ENCODE measurements at places on chromosomes 3 and 15.
A peak's percentile ranks its signal among the peaks of the same experiment; 100 is the strongest.

GRCh38 chr3:113952921-113953320 lies 5.1 kb downstream of the ZDHHC23 start:
- no peak for DNase-seq

DNA sequence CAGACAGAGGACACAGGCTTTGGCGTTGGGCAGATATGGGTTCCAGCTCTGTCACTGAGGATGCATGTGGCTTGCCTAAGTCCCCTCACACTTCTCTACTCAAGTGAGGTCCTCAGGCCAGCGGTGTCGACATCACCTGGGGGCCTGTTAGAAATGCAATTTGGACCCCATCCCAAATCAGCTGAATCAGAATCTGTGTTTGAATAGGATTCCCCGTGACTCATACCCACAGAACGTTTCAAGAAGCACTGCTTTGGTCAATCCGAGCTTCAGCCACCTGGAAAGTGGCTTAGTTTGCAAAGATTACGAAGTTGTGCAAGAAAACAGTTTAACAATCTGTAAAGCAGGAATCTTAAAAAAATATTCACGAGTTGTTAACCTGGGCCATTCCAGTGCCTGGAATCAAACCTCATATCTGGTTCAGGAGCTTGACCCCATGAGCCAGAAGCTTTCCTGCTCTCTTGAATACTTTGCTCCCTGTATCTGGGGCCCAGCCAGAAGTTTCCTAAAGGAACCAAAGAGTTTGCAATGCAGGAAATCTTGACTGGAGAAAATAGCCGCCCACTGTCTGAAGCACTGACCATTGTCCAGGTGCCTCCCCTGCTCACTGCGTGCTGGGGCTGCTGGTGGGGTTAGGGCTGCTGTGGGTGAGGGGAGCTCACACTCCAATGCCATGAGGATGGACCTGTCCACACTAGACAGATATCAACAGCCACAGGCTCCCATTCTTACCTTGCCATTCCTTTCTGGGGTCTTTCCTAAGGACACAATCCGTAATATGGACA lies 208.5 kb upstream of the LINGO1 start:
- no peak for DNase-seq

DNA sequence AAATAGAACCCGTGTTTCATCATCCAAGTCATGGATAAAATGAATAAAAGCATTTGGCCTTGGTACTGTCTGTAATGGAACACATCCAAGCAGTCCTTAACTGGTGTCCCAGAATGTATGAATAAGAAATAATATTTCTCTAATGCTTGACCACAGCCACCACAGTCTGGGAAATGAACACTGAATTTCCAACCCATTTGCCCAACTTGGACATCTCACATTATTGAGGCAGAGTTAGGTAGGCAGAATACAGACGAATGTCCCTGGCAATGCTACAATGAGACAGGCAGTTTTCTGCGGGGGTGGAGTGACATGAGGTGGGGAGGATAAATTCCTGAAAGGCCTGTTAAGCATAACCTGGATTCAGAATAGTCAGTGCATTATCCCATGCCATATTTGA lies 245.7 kb downstream of the ZIC1 start:
- no peak for DNase-seq

- no peak for DNase-seq
Measured at GRCh38 chr15:76916369-76916768, 11.2 kb upstream of the SCAPER start.

DNA sequence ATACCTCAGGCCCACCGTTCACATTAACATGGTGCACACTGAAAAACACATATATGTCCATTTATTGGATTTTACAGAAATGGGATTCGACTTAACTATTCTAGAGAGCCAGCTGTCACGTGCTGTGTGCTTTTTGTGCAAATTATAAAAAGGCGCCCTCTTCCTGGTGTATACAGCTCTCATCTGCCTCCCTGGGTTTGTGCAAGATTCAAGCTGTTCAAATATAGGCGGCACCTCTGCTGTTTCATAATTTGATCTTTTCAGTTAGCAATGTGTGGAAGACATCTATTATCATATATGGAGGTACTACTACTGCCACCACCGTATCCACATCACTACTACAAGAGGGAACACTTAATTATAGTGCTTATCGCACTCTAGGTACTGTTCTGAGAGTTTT lies 187.6 kb downstream of the EBLN2 start:
- DNase-seq = no peak

- no peak for DNase-seq
Measured at GRCh38 chr3:184186184-184186901, at the start of gene ABCF3. Gene ABCF3, plus strand, starts transcription at chr3:184186199. Its CDS starts 9 bp downstream, at chr3:184186208.

DNA sequence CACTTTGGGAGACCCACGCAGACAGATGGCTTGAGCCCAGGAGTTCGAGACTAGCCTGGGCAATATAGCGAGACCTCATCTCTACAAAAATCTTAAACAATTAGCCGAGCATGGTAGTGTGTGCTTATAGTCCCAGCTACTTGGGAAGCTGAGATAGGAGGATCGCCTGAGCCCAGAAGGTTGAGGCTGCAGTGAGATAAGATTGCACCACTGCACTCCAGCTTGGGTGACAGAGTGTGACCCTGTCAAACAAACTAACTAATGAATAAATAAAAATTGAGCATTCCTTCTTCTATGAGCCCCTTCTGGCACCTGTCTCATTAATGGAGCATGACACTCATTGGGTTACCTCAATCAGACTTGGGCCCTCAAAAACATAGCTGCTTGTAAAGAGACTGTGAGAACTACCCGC lies 7.5 kb downstream of the ZDHHC3 start:
- no peak for DNase-seq

DNA sequence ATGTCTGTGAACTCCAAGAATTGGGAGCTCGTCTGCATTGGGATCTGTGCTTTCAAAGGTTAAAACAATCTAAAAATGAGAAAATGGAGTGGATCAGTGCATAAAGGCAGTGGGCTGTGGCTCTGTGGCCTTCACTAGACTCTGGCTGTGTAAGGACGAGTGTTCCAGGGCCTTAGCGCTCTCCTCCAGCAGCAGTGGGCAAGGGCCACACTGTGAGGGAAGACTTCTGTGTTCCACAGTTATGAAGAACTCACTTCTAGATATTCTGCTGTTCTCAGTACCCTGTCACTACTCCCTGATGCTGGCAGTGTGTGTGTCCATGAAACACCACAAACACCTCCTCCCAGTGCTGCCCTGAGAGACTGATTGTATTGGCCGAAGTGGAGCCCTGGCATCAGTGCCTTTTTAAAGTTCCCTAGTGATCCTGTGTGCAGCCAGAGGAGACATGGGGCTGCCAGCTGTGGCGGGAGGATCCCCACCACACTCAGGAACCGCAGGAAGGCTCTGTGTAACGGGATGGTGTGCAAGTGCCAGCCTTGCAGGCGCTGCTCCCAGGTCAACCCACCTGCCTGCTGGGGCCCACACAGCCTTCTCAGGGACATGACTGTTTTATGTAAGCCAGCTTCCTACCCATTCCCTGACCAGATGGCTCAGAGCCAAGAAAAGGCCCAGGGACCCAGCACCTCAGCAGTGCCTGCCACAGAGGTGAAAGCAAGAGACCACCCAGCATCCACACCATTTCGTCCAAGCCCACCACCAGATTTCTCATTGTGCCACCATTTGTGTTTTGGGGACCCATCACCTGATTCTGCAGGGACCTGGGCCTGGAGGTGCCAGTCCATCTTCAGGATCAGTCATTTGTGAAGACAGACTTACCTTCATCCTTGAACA lies 40.4 kb downstream of the ABTB1 start:
- no peak for DNase-seq

DNA sequence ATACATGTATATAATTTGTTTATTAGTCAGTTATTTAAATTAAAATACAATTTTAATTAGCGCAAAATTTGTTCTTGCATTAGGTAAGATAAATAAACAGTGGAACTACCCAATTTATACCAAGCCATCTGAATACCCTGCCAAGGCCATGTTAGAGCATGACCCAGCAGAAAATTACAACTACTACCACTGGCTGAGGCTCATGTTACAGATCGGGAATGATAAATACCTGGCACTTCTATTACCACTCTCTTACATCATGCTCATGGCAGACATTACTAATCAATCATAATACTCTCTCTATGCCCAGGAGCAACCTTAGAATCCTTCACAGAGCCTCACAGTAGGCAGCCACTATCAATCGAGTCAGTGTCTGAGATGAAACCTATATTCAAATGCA lies 21.2 kb upstream of the LMOD3 start:
- no peak for DNase-seq

DNA sequence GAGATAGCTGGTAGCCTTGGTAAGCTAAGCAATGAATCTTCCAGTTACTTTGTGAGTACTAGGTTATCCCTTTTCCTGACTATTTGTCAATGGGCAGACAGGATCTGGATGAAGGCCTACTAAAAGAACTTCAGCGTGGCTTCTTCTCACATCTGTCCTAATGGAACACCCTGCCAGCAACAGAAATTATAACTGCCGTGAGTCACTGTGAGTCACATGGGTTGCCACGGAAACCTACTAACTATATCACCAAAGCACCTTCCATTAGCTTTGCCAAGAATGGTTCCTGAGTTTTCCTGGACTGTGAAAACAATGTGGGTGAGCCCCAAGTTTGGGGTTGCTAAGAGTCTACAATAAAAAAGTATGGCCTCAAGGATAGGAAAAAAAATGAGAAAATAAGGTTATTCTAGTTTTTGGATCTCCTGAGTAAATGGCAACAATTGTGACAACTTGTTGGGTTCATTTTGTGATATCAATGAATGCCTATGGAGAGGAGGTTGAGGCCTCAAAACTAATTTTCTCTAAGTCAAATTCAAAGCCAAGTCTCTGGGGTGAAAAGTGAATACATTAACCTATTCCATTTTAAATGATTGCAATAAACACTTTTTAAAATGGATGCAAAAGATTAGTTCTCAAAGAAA lies 195.1 kb upstream of the ICE2 start:
- DNase-seq = peak; percentile 11

- no peak for DNase-seq
Measured at GRCh38 chr3:12832350-12833221, 8.8 kb downstream of the RPL32 start.

GRCh38 chr15:32029862-32030781 lies at the start of gene CHRNA7:
Gene CHRNA7, plus strand, starts transcription at chr15:32030515. Its CDS starts 80 bp downstream, at chr15:32030595.
- no peak for DNase-seq

DNA sequence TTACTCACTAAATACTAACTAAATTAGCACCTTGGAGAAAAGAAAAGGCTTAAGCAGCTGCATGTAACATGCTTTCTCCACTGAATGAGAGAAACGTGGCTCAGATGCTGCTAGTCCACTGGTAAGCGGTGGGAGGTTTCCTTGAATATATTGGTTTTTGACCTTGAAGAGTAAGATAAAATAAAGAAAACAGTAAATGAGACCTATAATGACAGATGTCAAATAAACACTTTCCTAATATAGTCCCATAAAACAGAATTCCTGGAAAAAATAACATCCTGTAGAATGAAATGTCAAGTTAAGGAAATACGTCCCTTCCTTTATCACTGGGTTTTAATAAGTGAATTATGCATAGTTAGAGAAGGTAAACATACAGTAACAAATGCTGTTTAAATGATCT lies 215.0 kb downstream of the DPH6 start:
- DNase-seq = no peak

GRCh38 chr3:124780761-124781475 lies 50.7 kb downstream of the UMPS start:
- no peak for DNase-seq

GRCh38 chr3:185943760-185944106 lies 5.9 kb upstream of the TRA2B start:
- DNase-seq = no peak

DNA sequence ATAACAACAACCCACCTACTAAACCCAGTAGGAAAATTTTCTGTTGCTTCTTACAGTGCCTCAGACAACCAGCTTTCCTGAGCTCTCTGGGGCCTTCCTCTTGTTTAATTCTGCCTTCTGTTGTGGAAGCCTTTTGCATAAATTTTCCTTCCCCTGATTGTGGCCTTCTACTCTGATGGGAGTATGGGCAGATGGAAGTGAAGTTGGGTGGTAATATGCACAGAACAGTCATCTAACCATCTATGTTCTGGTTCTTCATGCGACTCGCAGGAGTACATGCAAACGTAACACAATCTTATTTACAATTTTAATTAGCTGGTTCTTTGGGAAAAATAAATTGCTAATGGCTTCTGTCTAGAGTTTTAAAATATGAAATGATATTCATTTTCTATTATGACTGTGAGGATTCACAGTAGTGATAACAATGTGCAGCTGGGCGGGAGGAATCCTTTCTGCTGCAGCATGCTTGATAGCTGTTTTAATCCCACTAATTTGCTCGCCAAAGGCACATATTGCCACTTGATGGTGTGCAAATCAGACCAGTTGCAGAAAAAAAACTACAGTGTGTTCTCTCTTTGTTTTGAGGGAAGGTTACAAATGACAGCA lies 311.5 kb upstream of the ROPN1 start:
- no peak for DNase-seq

DNA sequence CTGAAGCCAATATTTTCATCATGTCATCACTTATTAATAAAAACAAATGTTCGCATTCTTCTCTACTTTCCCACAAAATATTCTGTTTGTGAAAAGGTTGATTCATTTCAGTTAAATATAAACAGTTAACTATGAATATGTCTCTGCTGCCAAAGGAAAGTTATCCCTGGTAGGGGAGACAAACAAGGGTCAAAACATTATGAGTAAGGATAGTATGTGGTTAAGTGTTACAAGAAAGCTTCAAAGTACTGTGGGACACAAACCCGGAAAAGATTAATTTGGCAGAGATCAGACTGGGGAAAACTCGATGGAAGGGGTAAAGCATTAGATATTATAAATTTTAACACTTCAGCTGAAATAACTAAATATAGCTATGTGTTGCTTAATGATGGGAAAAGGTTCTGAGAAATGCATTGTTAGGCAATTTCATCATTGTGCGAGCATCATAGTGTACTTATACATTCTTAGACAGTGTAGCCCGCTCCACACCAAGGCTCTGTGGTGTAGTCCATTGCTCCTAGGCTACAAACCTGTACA lies 436.5 kb upstream of the TBL1XR1 start:
- DNase-seq = no peak

- DNase-seq = peak; percentile 5
Measured at GRCh38 chr15:80695911-80696661, 976 bp downstream of the ABHD17C start.
